ENCODE measurements at places on chromosomes 7 and 10. TPM values are rescaled to one million over a fixed set of nuclear protein-coding genes. Genes with fewer than 3 reads are reported as not detected.

HOXA1 gene
- 1.5 TPM for total RNA-seq

PRKCQ gene
- total RNA-seq: 0.55 TPM

AKR1E2 gene
- 8.2 TPM for total RNA-seq

ELOVL3 gene
- total RNA-seq: not detected

COL1A2 gene
- 40.8 TPM for total RNA-seq

ADIRF gene
- total RNA-seq: 2.8 TPM

SPDYE11 gene
- not detected for total RNA-seq

HYAL4 gene
- not detected for total RNA-seq

CRYGN gene
- total RNA-seq: not detected

CNPY1 gene
- total RNA-seq: not detected

FAM221A gene
- 6.1 TPM for total RNA-seq

HBP1 gene
- total RNA-seq: 50.1 TPM

PRSS37 gene
- not detected for total RNA-seq

SPDYE1 gene
- total RNA-seq: not detected

NPC1L1 gene
- not detected for total RNA-seq

NME8 gene
- total RNA-seq: not detected

SLC26A3 gene
- total RNA-seq: not detected

LRRD1 gene
- total RNA-seq: not detected

ANKRD30A gene
- total RNA-seq: not detected

GIMAP7 gene
- total RNA-seq: 42.4 TPM

SYT15B gene
- 0.18 TPM for total RNA-seq

C7orf57 gene
- not detected for total RNA-seq

ACTL6B gene
- total RNA-seq: not detected

CPA4 gene
- not detected for total RNA-seq

GSTO2 gene
- 0.95 TPM for total RNA-seq

TRPV6 gene
- not detected for total RNA-seq

CYP2C19 gene
- total RNA-seq: not detected

KCNH2 gene
- not detected for total RNA-seq

ATXN7L1 gene
- 15.6 TPM for total RNA-seq

IFIT1 gene
- 0.75 TPM for total RNA-seq

ZNF727 gene
- total RNA-seq: not detected

ABCA13 gene
- total RNA-seq: 0.09 TPM

CHAT gene
- not detected for total RNA-seq

ZNF853 gene
- total RNA-seq: 0.21 TPM

SH2D4B gene
- total RNA-seq: not detected

PPP1R17 gene
- total RNA-seq: not detected

CDNF gene
- 0.99 TPM for total RNA-seq

CNNM2 gene
- total RNA-seq: 3.2 TPM

TFPI2 gene
- 33.1 TPM for total RNA-seq

C10orf67 gene
- total RNA-seq: not detected

CFAP70 gene
- total RNA-seq: 0.27 TPM

GDF2 gene
- total RNA-seq: not detected

MBL2 gene
- not detected for total RNA-seq

SPDYE2 gene
- total RNA-seq: not detected

DLX6 gene
- total RNA-seq: not detected

NSMCE4A gene
- total RNA-seq: 52.0 TPM

DGKI gene
- total RNA-seq: 0.14 TPM

HOXA7 gene
- total RNA-seq: 15.6 TPM

ASZ1 gene
- total RNA-seq: not detected

SEMA3C gene
- total RNA-seq: 0.18 TPM

ANKRD1 gene
- total RNA-seq: 591 TPM

TAS2R41 gene
- not detected for total RNA-seq
